ENCODE measurements at places on chromosomes 2 and 18.

GRCh38 chr18:28078298-28078697 is 98.6 kb downstream of the CDH2 start:
- no peak for DNase-seq

DNA sequence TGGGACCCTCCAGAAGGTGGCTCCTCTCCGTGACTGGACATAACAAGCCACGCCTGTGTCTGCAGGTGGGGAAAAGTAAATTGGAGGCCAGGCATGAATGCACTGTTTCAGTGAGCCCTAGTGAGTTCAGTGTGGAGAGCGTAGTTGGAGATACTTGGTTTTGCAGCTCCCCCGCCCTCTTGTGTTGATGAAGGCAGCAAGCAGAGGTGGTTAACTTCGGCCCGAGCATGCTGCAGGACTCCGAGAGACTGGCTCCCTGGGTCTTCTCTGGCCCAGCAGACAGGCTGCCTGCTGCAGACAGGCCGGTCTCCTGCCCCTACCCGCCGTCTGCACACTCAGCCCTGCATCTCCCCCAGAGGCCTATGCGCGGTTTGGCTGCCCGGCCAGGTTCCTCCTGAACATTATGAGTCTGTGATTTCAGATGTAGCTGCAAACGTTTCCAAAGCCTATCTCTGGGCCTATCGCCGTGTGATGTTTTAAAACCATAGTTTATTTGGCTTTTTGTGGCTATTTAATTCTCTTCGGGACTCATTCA is 102.4 kb downstream of the LDLRAD4 start:
- no peak for DNase-seq

- no peak for DNase-seq
Measured at GRCh38 chr2:10183146-10183675, 60.7 kb downstream of the RRM2 start.

GRCh38 chr2:63189026-63189425 is 138.4 kb downstream of the OTX1 start:
- DNase-seq: no peak

DNA sequence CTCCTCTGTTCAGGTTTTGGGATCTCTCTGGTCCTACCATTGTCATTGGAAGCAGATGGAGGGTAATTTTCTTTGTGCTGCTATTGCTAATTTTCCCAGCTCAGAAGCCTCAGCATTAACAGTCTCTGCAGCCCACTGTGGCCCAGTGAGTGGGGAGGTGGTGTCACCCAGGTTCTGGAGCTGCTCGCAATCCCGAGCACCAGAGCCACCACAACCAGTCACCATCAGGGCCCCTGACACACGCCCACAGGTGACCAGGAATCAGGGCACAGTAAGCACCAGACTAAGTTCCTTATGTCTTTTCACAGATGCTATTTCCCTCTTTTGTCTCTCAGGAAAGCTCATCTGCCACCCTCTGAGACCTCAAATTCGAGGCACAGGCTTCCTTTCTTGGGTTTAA is 87.9 kb downstream of the SEPTIN10 start:
- DNase-seq: no peak

DNA sequence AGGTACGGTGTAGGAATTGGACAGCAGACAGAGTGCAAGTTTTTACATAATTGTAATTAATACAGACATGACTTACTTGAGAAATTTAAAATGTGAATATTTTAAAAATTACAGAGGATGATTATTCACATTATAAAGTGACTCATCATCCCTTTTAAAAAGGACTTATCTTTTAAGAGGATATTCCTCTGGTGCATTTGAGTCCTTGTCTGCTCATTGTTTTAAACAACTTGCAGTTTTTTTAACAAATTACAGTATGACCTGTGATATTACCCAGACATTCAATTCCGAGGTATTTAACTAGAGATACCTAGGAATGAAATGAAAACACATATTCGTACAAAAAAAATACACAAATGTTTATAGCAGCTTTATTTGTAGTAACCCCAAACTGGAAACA is 38.0 kb downstream of the SPTBN1 start:
- no peak for DNase-seq

GRCh38 chr2:131092458-131093005 is 728 bp downstream of the FAM168B start:
- no peak for DNase-seq

DNA sequence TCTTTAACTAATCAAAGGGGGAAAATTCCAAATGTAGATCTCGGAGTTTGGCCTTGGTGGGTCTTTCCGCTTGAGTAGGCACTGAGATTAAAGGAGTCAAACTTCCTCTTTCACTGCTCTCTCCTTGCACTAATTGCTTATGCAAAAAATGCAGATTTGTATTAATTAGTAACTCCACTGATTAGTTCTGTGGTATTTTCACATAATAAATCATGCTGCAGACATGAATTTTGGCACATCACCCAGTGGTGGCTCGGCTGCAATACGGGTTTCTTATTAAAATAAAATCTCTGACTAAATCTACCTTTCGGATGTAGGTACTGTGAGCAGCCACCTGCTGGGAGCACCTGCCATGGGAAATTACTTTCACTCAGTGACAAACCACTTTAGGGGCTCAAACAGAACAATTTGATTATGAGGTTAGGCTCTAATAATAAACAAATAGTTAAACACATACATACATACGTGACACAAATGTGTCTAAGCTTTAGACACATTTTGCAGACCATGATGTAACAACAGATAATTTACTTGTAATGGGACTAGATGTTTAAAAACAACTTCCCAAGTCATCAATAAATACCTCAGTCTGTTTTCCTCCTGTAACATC is 6.4 kb upstream of the NEUROD1 start:
- DNase-seq: no peak

DNA sequence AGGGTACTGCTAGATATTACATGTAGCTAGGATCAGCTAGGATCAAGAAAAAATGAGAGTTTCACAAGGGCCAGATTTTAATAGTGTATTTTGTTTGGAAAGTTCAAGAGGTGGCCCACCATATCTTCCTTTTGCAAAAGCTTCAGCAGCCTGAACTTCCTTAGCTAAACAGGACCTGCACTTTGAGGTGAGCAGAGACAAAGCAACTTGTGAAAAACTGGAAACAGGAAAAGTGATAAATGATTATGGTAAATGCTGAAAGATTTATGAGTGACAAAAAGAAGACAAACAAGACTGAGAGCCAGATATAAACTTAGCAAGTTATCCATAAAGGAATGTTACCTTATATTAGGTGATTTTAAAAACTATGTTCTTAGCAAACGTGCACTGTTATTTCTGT is 123.6 kb downstream of the ZNF521 start:
- no peak for DNase-seq

DNA sequence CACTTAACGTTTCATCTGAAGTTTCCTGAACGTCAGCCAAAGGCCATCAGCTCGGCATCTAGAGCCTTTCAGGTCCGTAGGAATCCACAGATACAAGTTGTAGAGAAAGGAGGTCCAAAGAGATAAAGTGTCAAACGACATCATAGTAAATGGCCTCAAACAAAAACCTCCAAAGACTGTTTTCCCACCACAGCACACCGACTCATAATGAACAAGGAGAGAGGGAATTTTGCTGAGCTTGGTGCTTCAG is 150.3 kb downstream of the PXDN start:
- no peak for DNase-seq

DNA sequence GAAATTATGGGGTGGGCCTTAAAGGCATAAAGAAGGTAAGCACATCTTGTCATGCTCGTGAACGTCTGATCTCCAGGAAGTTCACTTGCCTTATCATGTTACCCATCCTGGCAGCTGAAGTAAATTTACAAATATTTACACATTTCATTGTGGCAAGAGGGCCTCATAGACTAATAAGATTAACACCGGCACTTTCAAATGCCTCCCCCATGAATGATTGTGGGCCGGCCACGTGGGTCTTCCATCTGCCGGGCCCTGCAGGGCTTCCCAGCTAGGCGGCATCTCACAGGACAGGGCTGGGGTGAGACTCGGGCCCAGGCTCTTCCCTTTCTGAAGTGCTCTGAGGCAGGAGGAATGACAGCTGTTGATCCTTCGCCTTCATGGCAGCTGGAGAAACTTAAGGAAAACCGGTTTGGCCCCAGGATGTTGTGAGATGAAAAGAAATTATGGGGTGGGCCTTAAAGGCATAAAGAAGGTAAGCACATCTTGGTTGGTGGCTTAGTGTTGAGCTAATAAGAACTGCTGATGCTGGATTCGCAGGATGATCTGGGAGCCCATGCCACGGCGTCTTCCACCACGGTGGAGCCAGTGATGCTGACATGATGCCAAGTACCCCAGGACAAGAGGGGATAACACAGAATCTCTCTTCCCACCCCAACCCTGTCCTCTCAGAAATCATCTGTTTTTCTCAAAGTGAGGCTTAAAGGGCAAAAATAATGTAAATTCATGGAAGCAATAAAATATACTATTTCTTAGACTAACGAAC is 176.3 kb downstream of the SEPTIN10 start:
- no peak for DNase-seq

- DNase-seq: no peak
Measured at GRCh38 chr18:2547477-2548087, 23.7 kb downstream of the METTL4 start.

- no peak for DNase-seq
Measured at GRCh38 chr2:169106563-169107545, 37.5 kb downstream of the DHRS9 start.

DNA sequence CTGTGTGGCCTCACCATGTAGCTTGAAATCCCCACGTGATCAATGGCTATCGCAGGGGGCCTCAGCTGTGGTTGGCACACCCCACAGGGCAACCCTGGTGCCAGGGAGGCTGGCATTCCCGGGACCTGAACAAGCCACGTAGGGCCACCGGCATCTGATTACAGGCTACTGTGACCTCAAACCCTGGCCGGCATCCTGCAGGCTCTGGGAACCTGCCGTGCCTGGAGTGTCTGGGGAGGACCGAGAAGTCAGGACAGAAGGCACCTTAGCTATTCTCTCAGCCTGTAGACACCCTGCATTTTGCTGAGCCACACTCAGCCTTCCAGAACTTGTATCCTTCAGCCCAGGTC is 213.0 kb downstream of the GLI2 start:
- no peak for DNase-seq

DNA sequence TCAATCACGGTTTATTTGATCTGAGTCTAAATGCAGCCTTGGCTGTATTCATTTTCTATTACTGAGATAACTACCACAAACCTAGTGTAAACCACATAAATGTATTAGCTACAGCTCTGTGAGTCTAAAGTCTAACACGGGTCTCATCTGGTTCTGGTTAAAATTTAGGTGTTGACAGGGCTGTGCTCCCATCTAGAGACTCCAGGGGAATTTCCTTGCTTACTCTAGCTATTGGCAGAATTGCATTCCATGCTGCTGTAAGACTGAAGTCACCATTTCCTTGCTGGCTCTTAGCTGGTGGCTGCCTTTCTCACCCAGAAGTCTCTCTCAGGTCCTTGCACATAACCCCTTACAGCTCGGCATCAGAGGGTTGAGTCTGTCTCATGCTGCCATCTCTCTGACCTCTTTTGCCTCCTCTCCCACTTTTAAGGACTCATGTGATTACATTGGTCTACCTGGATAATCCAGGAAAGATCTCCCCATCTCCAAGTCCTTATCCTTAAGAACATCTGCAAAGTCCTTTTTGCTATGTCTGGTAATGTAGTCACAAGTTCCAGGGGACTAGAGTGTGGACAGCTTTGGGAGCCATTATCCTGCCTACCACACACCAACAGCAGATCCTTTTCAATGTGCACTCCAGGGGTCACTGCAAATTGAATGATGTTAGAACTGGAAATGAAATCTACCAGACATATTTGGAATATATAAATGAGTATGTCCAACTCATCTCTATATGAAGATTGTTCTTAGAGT is 207.0 kb upstream of the AGAP1 start:
- no peak for DNase-seq

DNA sequence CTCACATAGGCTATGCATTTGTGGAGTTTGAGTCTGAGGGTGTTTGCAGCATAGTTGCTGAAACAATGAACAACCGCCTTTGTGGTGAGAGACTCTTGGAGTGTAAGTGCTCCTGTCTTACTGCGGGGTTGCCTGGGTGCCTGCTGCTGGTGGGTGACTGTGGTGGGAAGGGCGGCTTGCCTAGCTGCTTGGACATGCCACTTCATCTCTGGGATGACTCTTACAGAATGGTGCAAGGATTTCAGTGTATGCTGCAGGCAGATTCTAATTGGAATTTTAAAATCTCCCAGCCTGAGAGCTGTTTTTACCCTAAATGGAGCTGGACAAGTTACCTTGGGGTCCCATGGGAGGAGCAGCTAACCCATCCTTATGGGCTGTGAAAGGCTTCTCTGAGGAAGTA is 50.1 kb downstream of the CYP27C1 start:
- no peak for DNase-seq

DNA sequence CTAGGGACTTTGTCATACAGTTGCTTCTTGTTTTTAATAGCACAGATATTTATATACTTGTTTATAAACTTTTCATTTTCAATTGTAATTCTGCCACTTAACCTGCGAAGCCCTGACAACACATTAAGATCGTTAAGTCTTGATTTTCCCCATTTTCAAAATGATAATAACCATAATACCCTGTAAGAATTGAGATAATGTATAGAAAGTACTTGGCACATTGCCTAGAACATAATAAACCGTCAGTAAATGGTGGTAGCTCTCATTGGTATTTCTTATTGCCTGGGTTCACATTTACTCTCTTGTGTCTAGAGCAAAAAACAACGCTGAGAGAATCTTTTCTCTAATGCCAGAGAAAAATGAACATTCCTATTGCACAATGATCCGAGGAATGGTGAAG is 18.6 kb downstream of the PTCD3 start:
- no peak for DNase-seq

GRCh38 chr18:35491700-35492077 is 6.1 kb downstream of the INO80C start:
- no peak for DNase-seq

DNA sequence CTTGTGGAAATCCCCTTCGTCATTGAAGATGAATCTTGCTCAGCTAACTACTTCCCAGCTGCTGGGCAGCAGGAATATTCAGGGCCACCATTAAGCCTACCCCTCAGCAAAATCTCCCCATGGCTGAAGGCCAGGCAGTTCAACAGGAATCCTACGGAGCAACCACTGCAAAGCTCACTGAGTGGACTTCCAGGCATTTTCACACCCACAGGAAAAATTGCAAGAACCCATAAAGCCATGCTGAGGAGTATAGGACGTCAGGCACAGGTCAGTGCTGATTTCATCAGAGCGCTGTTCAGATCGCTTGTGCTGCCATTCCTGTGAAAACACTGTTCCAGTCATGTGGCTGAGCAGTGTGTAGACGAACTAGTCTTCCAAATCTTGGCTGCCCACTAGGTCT is 134.8 kb upstream of the TACR1 start:
- DNase-seq: no peak

DNA sequence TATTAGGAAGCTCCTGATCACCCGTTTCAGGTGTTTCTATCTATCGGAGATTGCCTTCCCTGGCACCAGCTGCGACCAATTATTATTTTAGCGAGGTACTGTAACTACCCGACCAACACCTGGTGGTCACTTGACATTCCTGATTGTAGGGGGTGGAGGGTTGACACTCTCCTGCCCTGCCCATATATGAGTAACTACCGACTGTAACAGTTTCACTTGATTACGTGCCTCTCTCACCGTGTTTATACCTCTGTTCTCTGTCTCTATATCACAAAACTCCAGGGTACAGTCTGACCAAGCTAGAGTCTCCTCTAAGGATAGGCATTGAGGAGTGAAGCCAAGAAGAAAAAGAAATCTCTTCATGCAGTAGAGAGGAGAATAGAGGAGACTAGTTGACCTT is 268.0 kb upstream of the LRATD1 start:
- no peak for DNase-seq
